ENCODE measurements at places on chromosomes 13 and 19. TPM values are rescaled to one million over a fixed set of nuclear protein-coding genes. Genes with fewer than 3 reads are reported as not detected.

Gene CEACAM7
- total RNA-seq, result not detected

Gene FAM216B
- not detected for total RNA-seq

Gene TMPRSS9
- not detected for total RNA-seq

Gene ADM5
- total RNA-seq, result 12.1 TPM

Gene OR10H4
- not detected for total RNA-seq

Gene USHBP1
- total RNA-seq, result 0.15 TPM

Gene PRODH2
- 0.44 TPM for total RNA-seq

Gene MYCBP2
- total RNA-seq, result 48.5 TPM

Gene LCP1
- total RNA-seq, result 2.2 TPM

Gene ABHD17A
- 68.2 TPM for total RNA-seq

Gene ZNF560
- not detected for total RNA-seq

Gene CASP14
- not detected for total RNA-seq

Gene FREM2
- 0.05 TPM for total RNA-seq

Gene CBLC
- 54.3 TPM for total RNA-seq

Gene COX6B2
- 2.4 TPM for total RNA-seq

Gene GIPC3
- not detected for total RNA-seq

Gene ZNF99
- total RNA-seq, result not detected

Gene PRKCG
- 2.8 TPM for total RNA-seq

Gene NLRP11
- 0.86 TPM for total RNA-seq

Gene FCAR
- not detected for total RNA-seq

Gene DPF1
- 9.7 TPM for total RNA-seq

Gene CRTC1
- 14.9 TPM for total RNA-seq

Gene NLRP7
- not detected for total RNA-seq

Gene GMIP
- 16.3 TPM for total RNA-seq

Gene CDADC1
- 7.6 TPM for total RNA-seq

Gene IL17D
- 0.25 TPM for total RNA-seq

Gene IGFL1
- total RNA-seq, result not detected

Gene SMAD9
- total RNA-seq, result 4.3 TPM

Gene DCT
- 0.12 TPM for total RNA-seq

Gene ENOX1
- total RNA-seq, result 4.5 TPM

Gene APC2
- total RNA-seq, result 1.6 TPM

Gene SOHLH2
- not detected for total RNA-seq

Gene MEIOSIN
- 2.1 TPM for total RNA-seq

Gene S1PR2
- total RNA-seq, result 6.1 TPM

Gene PRTN3
- total RNA-seq, result 2.7 TPM

Gene ZNF527
- total RNA-seq, result 2.0 TPM

Gene GRK1
- total RNA-seq, result not detected

Gene ADAT3
- 15.9 TPM for total RNA-seq

Gene ZNF320
- 9.2 TPM for total RNA-seq

Gene NCAN
- total RNA-seq, result 0.07 TPM

Gene KCNN4
- 72.9 TPM for total RNA-seq

Gene UBE2L5
- 0.15 TPM for total RNA-seq

Gene OR7A5
- not detected for total RNA-seq

Gene POLR2E
- 281 TPM for total RNA-seq

Gene CGB5
- not detected for total RNA-seq

Gene ZNF432
- total RNA-seq, result 0.64 TPM
